ENCODE measurements at places on chromosomes 16 and 17.
A peak's percentile ranks its signal among the peaks of the same experiment; 100 is the strongest.

DNA sequence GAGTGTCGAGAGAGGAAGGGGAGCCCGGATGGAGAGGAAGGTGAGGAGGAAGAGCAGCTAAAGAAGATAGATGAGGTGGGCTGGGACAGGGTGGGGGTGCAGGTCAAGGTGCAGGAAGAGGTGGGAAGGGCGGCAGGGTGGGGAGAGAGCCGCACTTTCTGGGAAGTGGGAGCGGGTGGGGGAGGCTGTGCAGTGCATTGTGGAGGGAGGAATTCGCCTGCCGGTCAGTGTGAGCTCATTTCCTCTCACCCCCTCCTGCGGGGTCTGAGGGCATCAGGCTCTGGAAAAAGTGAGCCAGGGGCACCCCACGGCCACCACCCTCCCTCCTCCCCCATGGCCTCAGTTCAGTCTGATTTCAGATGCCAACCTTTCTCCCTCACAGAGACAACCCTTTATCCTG lies 2.5 kb upstream of the ARHGAP23 start:
- no peak for DNase-seq

DNA sequence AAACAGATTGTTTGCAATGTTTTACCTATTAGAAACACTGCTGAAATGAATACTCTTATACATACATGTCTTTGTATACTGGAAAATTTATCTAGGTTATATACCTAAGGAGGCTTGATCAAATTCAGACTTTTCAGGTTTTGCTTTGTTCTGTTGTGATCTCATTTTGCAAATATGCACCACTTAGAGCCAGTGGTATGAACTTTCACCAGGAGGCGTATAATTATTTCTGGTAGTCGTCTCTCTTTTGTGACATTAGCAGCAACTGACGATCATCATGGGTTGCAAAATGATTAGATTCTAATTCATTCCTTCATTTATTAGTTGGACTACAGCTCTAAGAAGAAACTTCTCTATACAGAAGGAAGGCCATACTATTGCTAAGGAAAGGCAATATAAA lies 26.9 kb downstream of the AP1G1 start:
- DNase-seq = no peak

GRCh38 chr17:13118311-13118710 lies 100.5 kb upstream of the ELAC2 start:
- DNase-seq = no peak

DNA sequence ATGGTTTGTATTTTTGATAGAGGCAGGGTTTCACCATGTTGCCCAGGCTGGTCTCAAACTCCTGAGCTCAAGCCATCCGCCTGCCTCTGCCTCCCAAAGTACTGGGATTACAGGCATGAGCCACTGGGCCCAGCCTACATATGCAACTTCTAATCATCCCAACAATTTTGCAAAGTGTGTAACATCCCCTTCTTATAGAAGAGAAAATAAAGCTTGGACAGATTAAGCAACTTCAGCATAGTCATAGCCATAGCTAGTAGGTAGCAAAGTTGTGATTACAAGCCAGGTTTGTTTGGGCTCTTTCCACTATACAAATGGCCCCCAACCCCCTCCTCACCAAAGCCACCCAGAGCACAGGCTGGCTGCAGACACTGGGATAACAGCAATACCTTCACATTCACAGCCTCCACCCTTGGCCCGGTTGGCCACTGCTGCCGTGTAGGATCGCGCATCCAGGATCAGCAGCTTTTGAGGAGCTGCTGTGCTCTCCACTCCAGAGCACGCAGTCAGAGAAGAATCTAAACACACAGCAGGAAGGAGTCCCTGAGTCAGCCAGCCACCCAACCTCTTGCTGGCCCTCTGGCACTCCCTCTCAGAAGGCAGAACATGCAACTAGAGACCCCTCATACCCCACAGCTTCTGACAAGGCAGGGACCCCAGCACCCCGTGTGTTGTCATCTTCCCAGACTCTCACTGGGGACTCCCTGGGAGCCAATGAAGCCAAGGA lies 7.9 kb downstream of the MTMR4 start:
- no peak for DNase-seq

- DNase-seq = no peak
These were observed 57.1 kb upstream of the ANKFN1 start for GRCh38 chr17:56096026-56096810.

GRCh38 chr16:54193665-54194333 lies 92.8 kb downstream of the IRX3 start:
- peak; percentile 3 for DNase-seq

GRCh38 chr17:53655591-53655990 lies 167.1 kb upstream of the KIF2B start:
- no peak for DNase-seq

GRCh38 chr16:84791088-84791487 lies 28.7 kb upstream of the CRISPLD2 start:
- DNase-seq = no peak

Measured in activated naive CD4-positive, alpha-beta T cell treated with Interleukin-2 at 50 U/mL for 16 hours (primary cell).